Progenitor cell of endocrine pancreas (in vitro differentiated cells): ENCODE measurements at places on chromosomes 1 and 21. TPM values are rescaled to one million over a fixed set of nuclear protein-coding genes. Genes with fewer than 3 reads are reported as not detected.
A peak's percentile ranks its signal among the peaks of the same experiment; 100 is the strongest.

- H3K36me3 ChIP-seq = no peaks in the 10 kb centered on the region
- H3K27ac ChIP-seq = no peak overlapping the region
- no peak overlapping the region for H3K4me3 ChIP-seq
- H3K27me3 ChIP-seq = no peaks in the 10 kb centered on the region
- DNase-seq = no peak
- no peaks in the 10 kb centered on the region for H3K4me1 ChIP-seq
Observed at GRCh38 chr21:20004367-20004766, 993.8 kb upstream of the NCAM2 start.

GRCh38 chr1:219783605-219784235 is 144.6 kb downstream of the SLC30A10 start:
- peaks cover 10% of the 10 kb centered on the region for H3K4me1 ChIP-seq
- H3K27ac ChIP-seq = no peak overlapping the region
- H3K4me3 ChIP-seq = no peak overlapping the region
- no peak for DNase-seq
- H3K36me3 ChIP-seq = no peaks in the 10 kb centered on the region

- DNase-seq = no peak
- peaks cover 8% of the 10 kb centered on the region for H3K4me1 ChIP-seq
- no peak overlapping the region for H3K27ac ChIP-seq
Observed at GRCh38 chr1:243791586-243792267, 58.3 kb downstream of the AKT3 start.

C4BPB gene
- total RNA-seq = not detected in 2 replicates

GRCh38 chr1:43232074-43232473 is 37.7 kb upstream of the TMEM125 start:
- no peak overlapping the region for H3K27ac ChIP-seq
- peaks cover 3% of the 10 kb centered on the region for H3K27me3 ChIP-seq
- no peak overlapping the region for H3K4me3 ChIP-seq
- H3K4me1 ChIP-seq = peaks cover 29% of the 10 kb centered on the region

DNA sequence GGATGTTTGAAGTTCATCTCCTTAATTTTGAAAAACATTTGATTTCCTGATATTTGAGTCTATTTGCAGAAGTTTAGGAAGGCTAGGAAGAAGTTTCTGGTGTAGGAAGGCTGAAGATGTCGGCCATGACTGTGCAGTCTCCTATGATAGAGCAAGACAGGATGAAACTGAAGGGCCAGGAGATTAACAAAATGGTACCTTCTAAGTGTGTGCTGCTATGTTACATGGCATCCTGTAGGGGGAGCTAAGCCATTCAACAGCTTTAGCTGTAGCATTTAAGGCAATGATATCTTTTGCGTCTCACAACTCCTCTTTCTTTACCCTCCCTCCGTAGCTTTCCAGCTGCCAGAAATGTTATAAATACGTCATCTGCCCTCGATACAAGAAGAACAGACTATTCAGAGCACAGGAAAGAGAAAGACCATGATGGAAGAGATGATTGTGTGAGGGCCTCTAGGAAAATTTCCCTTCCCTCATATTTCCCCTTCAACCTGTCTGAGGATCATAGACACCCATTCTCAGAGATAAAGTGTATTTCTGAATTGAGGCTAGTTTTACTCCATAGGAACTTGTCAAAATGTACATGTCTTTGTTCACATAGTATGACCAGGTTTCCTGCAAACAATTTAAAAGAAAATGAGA is 61.1 kb downstream of the XCL1 start:
- H3K4me3 ChIP-seq = no peak overlapping the region
- H3K4me1 ChIP-seq = peaks cover 2% of the 10 kb centered on the region
- H3K27ac ChIP-seq = no peak overlapping the region

- H3K27ac ChIP-seq = no peak overlapping the region
- H3K4me1 ChIP-seq = no peaks in the 10 kb centered on the region
- no peak for DNase-seq
- H3K27me3 ChIP-seq = peaks cover 77% of the 10 kb centered on the region
- no peak overlapping the region for H3K4me3 ChIP-seq
- H3K36me3 ChIP-seq = no peaks in the 10 kb centered on the region
Observed at GRCh38 chr1:47635111-47635510, 197.3 kb downstream of the FOXD2 start.

DNA sequence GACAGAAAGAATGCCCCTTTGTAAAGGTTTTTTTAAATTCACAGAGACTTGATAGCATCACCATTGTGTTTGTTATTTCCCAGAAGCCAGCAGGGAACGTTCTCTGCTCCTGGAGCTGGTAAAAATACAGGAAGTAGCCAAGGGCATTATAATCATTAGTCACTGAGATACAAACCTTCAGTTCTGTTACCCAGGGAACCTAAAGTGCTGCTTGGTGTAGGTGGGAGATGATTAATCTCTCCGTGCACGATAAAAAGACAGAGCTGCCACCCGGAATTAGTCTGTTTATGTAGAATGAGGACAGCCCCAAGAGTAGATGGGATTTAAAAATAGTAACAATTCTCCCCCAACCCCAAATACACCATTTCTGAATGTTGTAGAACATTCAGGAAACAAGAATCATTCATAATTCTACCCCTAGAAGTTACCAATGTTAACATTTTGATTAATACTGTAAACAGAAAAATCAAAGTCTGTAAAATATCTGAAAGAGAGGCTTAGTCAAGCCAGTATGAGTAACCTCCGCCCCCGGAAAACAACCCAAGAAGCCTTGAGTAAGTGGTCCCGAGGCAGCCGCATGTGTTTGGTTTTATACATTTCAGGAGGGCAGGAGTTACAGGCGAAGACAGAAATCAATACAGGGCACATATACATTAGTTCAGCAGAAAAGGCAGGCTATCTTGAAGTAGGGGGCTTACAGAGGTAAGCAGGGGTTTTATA is 45.3 kb upstream of the CTBS start:
- no peaks in the 10 kb centered on the region for H3K27me3 ChIP-seq
- H3K4me3 ChIP-seq = peak overlapping the region; percentile 79
- H3K4me1 ChIP-seq = peaks cover 16% of the 10 kb centered on the region
- H3K36me3 ChIP-seq = peaks cover 7% of the 10 kb centered on the region

YIPF1 gene
- 34.5 and 37.3 TPM in 2 replicates for total RNA-seq

GRCh38 chr1:30422251-30422650 is 301.1 kb downstream of the MATN1 start:
- no peak overlapping the region for H3K27ac ChIP-seq
- H3K27me3 ChIP-seq = peaks cover 8% of the 10 kb centered on the region

DNA sequence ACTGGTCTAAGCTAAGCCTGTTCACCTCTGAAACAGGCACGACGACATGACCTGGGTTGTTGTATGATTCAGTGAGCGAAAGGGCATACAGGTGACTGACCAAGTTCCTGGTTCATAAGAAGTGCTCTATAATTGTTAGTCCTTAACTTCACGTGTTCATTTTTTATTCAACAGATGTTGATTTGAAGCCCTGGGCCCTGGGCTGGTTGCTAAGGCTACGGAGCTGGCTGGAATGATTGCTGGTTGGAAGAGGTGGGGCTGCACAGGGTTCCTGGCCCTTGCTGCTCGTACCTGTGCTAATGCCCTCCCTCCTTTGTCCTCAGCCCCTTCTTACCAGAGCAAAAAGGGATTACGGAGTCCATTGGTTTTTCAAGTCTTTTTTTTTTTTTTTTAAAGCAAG is 111.3 kb upstream of the CSF3R start:
- H3K36me3 ChIP-seq = no peaks in the 10 kb centered on the region
- H3K4me3 ChIP-seq = no peak overlapping the region
- DNase-seq = no peak
- peaks cover 46% of the 10 kb centered on the region for H3K27me3 ChIP-seq
- peaks cover 8% of the 10 kb centered on the region for H3K4me1 ChIP-seq

DNA sequence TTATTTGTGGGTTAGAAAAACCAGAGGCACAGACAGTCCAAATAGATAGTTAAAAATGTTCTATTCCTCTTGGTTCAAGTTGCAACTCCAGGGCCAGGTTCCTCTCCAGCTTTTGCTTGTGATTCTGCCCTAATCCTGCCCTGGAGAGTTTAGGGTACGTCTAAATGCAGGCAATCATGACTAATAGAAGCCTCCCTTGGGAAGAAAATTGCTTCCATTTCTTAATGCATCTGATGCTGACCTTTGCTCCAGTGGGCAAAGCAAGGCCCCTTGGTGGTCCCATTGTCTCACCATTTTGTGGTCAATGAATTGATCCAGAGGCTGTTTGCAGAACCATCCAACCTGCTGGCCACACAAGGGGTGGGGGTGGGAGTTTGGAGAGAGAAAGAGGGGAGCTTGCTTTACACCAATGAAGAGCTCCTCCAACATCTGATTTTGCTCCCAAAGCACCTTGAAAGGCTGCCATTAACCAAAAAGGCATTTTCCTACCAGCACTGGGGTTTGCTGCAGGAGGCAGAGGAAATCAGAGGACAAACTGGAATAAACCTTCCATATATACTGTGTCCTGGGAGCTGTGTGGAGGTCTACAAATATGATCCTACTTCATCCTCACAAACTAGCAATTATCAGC is 31.3 kb downstream of the C8B start:
- no peak overlapping the region for H3K27ac ChIP-seq
- H3K4me3 ChIP-seq = no peak overlapping the region
- DNase-seq = no peak
- H3K36me3 ChIP-seq = no peaks in the 10 kb centered on the region
- H3K27me3 ChIP-seq = peaks cover 13% of the 10 kb centered on the region
- peaks cover 22% of the 10 kb centered on the region for H3K4me1 ChIP-seq

DNA sequence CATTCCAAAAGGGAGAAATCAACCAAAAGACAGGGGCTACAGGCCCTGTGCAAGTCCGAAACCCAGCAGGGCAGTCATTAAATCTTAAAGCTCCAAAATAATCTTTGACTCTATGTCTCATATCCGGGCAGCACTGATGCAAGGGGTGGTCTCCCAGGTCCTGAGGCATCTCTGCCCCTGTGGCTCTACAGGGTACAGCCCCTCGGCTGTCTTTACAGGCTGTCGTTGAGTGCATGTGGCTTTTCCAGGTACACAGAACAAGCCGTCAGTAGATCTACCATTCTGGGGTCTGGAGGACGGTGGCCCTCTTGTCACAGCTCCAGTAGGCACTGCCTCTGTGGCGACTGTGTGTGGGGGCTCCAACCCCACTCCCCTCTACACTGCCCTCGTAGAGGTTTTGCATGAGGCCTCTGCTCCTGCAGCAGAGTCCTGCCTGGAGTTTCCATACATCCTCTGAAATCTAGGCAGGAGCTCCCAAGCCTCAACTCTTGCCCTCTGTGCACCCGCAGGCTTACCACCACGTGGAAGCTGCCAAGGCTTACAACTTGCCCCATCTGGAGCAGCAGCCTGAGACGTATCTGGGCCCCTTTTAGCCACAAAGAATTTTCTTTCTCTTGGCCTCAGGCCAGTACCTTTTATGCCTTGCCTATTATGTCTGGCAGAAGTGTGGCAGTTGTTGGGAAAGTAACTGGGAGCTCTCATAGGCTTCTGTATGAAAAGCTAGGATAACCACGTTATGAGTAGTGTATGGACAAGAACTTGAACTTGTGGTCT is 52.5 kb downstream of the POU2F1 start:
- no peaks in the 10 kb centered on the region for H3K27me3 ChIP-seq
- no peak overlapping the region for H3K27ac ChIP-seq
- H3K4me1 ChIP-seq = peaks cover 5% of the 10 kb centered on the region
- no peak overlapping the region for H3K4me3 ChIP-seq

GRCh38 chr1:118257946-118258345 is 72.9 kb upstream of the SPAG17 start:
- no peaks in the 10 kb centered on the region for H3K36me3 ChIP-seq
- no peak for DNase-seq
- peaks cover 5% of the 10 kb centered on the region for H3K4me1 ChIP-seq
- no peak overlapping the region for H3K27ac ChIP-seq
- no peaks in the 10 kb centered on the region for H3K27me3 ChIP-seq
- no peak overlapping the region for H3K4me3 ChIP-seq

FNDC10 gene
- total RNA-seq = 2.7 and 4.2 TPM in 2 replicates

- no peak overlapping the region for H3K4me3 ChIP-seq
- H3K36me3 ChIP-seq = no peaks in the 10 kb centered on the region
- H3K27ac ChIP-seq = peak overlapping the region; percentile 88
- H3K27me3 ChIP-seq = no peaks in the 10 kb centered on the region
- peak; percentile 35 for DNase-seq
Observed at GRCh38 chr1:34825455-34826091, 32.8 kb downstream of the GJA4 start.

GRCh38 chr21:45281411-45282282 is 6.0 kb downstream of the POFUT2 start:
- peaks cover 22% of the 10 kb centered on the region for H3K36me3 ChIP-seq
- H3K4me1 ChIP-seq = peaks cover 3% of the 10 kb centered on the region
- H3K4me3 ChIP-seq = no peak overlapping the region

GRCh38 chr1:219506473-219506899 is 106.4 kb downstream of the ZC3H11B start:
- no peaks in the 10 kb centered on the region for H3K27me3 ChIP-seq
- H3K4me1 ChIP-seq = peaks cover 39% of the 10 kb centered on the region
- H3K36me3 ChIP-seq = no peaks in the 10 kb centered on the region
- DNase-seq = no peak
- peak overlapping the region; percentile 46 for H3K27ac ChIP-seq

SLC44A5 gene
- total RNA-seq = 8.8 and 9.5 TPM in 2 replicates

DNA sequence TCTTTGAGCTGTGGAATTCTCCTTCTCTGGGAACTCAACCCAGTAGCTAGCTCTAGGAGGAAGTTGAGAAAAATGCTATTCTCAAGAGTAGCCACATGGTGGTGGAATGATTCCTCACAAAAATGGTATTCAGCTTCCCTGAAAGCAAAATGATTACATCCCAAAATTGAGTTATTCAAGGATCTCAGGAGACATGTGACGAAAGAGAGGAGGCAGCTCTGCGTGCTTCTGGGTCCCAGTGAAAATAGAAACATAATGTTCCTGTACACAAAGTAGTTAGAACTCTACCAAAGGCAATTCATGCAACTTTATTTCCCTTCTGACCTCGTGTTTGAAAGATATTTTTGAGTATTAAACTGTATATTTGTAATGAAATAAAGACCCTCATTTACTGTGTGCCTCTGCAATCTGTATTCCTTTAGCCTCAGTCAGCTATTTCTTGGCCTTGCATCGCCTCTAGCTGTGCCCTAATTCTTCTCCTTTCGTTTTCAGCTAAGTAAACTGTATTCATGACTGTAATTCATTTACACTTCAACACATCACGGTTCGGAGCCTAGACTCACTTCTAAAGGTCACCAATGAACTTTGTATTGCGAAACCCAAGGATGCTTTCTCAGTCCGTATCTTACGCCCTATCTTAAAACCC is 167.3 kb downstream of the FASLG start:
- H3K4me3 ChIP-seq = no peak overlapping the region
- H3K4me1 ChIP-seq = peaks cover 1% of the 10 kb centered on the region
- no peak for DNase-seq
- no peaks in the 10 kb centered on the region for H3K27me3 ChIP-seq
- H3K36me3 ChIP-seq = no peaks in the 10 kb centered on the region

- H3K27ac ChIP-seq = peak overlapping the region; percentile 91
- no peaks in the 10 kb centered on the region for H3K27me3 ChIP-seq
- H3K4me1 ChIP-seq = peaks cover 5% of the 10 kb centered on the region
- DNase-seq = no peak
- H3K36me3 ChIP-seq = no peaks in the 10 kb centered on the region
Observed at GRCh38 chr1:1510912-1511532, 940 bp upstream of the ATAD3A start.

CDK18 gene
- total RNA-seq = 23.9 and 24.5 TPM in 2 replicates

GRCh38 chr1:10911490-10912166 is 100.8 kb upstream of the TARDBP start:
- no peak for DNase-seq
- H3K27me3 ChIP-seq = peaks cover 29% of the 10 kb centered on the region
- no peaks in the 10 kb centered on the region for H3K36me3 ChIP-seq
- H3K4me1 ChIP-seq = peaks cover 1% of the 10 kb centered on the region
- no peak overlapping the region for H3K4me3 ChIP-seq

KCNJ9 gene
- total RNA-seq = not detected in 2 replicates

GRCh38 chr1:188382851-188383250 is 1554.1 kb downstream of the PLA2G4A start:
- H3K27me3 ChIP-seq = no peaks in the 10 kb centered on the region
- DNase-seq = no peak
- H3K36me3 ChIP-seq = no peaks in the 10 kb centered on the region
- H3K27ac ChIP-seq = no peak overlapping the region

- H3K36me3 ChIP-seq = no peaks in the 10 kb centered on the region
- DNase-seq = no peak
- H3K4me1 ChIP-seq = no peaks in the 10 kb centered on the region
- H3K4me3 ChIP-seq = no peak overlapping the region
- no peak overlapping the region for H3K27ac ChIP-seq
Observed at GRCh38 chr1:45412899-45413298, 72.7 kb upstream of the MUTYH start.
